EH (cell line): ENCODE measurements at places on chromosomes 1 and 21.
A peak's percentile ranks its signal among the peaks of the same experiment; 100 is the strongest.

DNA sequence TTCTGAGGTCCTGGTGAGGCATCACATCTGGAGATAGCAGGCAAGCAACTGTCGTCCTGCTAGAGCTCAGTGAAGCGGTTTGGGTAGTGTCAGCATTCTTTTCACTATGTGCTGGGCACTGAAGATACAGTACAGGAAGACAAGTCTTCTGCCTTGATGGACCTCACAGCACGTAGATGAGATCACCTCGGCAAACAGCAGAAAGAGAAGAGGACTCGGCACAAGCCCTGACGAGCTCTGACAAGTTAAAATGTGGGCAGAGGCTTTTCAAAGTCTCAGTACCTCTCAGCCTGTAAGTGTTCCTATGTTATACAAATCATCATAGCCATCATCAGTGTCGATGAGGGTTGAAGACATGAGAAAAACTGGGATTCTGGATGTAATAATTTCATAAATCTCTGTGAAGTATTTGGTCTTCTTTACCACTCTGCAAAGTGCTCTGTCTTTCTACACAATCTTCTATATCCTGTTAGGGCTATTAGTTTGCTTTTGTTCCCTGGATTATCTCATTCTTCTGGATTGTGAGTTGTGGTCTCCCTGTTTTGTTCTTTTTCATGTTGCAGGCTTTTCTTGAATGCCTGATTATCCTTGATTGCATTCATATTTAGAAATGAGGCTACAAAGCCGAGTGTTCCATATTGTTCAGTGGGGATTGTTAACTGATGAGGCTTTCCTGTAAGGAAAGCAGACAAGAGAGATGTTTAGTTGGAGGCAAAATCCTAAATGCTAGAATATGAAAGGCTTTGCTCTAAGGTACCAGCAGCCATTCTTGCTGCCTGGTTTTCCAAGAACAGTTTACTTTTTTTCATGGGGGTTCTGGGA is 24.2 kb downstream of the MAEL start:
- no peak for DNase-seq

DNA sequence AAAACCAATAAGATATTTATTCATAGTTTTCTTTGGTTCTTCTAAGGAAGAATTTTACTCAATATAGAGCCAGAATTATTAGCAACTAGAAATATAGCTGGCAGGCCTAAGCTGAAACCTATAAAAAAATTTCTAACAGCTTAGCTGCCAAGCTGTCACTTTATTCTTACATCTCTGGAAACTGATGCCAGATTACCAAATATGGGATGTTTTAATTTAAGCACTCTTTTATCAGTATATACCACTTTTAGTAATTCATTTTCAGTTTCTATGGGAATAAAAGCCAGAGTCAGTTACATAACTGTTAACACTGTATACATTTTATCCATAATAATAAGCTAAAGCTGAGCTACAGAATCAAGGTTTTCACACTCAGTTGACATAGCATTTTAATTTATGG is 68.7 kb upstream of the MPC2 start:
- no peak for DNase-seq

DNA sequence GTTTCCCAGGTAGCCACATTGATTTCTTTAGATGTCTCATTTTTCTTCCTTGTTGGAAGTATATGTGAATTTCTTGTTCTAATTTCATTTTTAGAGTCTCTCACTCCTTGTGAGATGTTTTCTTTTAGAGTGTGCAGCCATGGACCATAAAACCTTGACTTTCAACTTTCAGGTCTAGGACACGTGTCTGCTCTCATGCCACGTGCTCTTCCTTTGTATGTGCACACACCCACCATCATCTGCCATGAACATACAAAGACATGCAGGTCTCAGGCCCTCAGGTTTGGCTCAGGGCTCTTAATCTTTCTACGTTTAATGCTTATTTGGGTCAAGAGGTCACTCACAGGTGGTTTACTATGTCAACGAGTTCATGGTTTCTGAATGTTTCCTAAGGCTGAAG is 70.6 kb downstream of the DDX20 start:
- no peak for DNase-seq

GRCh38 chr1:54200519-54200997 is 591 bp downstream of the MRPL37 start:
- DNase-seq: peak; percentile 19

DNA sequence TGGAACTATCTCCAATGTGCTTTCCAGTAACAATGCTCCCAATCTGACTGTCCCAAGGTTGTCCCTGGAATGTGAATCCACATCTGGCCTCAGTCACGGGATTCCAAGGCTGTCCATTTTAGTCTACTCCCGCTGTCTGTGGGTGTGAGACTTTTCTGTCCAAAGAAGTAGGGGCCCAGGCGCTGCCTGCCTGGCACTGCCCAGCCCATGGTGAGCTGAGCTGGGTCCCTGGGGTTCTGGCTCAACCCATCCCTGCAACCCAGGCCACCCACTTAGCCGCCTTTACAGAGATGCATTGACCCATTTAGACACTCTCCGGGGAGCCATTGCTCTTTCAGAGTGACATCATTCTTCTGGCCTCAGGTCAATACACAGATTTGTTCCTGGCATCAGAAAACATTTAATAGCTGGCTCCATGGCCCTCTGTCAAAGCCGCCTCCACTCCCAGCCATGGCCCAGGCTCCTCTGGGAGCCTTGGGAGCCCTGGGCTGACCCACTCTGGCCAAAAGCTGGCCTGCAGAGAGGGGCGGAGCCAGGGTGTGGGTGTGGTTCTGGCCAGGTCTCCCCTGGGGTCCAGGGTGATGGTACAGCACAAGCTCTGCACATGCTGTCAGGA is 47.2 kb upstream of the PAX7 start:
- no peak for DNase-seq

DNA sequence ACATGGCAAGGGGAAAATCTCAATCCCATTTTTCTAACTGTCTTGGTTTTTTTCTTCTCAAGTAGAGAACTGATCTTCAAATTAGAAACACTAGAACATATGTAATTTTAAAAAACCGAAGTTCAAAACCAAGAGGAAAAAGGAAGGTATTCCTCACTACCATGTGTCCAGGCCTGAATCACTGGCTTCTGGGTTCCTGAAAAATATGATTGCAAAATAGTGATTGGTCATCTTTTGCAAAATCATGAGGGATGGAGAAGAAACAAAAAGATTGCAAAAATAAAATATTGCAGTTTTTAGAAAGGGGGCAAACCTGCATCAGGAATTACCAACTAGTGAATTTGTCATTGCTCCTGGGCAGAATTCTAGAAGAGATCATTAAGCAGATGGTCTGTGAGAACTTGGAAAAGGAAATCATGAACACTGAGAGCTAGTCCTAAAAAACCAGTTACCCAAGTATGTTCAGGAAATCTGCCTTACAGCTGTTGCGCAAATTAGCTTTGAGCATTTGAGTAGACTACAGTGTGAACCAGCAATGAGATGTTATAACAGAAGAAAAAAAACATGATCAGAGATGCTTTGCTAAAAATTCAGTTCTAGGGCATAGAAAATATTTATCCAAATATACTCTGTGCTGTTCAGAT is 49.4 kb downstream of the SPATA46 start:
- no peak for DNase-seq

- DNase-seq: no peak
Observed at GRCh38 chr1:5926686-5927435, 65.4 kb downstream of the NPHP4 start.

GRCh38 chr1:47224676-47225399 is 7.2 kb downstream of the TAL1 start:
- DNase-seq: no peak

DNA sequence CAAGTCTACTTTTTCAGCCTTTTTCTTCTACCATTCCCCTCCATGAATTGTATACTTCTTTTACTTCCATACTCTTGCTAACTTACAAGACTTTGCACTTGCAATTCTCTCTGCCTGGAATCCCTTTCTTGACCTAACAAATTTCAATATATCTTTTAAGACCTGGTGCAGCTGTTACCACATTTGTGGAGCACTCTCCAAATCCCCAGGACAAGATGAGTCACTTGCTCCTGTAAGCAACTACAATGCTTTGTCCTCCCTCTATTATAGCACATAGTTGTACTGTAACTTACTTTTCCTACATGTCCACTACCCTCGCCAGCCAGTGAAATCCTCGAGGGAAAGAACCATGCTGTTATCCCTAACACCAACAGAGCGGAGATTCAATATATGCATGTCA is 43.1 kb downstream of the WARS2 start:
- peak; percentile 21 for DNase-seq

DNA sequence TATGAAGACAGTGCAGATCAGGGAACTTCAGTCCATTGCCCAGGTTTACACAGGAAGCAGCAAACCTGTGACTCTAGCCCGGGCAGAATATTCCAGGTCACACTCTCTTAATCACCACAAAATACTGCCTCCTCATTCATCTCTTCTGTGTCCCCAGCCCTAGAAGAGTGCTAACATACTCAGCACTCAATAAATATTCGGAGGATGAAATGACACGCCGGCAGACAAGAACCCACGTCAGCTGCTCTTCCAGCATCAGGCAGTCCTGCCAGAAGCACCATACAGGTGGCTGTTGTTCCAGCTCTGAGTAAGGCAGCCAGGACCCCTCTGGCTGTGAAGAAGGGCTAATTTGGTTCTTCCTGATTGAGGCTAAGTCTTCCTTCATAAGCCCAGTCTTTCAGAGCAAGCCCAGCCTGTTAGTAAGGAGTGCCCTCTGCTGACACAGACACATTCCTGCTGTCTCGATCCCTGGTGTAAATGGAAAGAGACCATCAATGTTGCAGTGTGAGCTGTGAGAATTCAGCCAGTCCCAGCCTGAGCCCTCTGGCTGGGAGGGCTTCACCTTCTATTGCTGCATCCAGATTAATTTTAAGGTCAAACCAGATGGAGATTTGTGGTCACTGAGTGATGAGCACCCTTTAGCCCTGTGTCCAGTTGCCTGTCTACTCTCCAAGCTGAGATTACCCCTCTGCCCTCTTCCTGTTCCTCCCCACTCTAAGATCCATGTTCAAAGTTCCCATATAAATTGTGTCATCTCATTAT is 45.0 kb upstream of the KIRREL1 start:
- peak; percentile 41 for DNase-seq

GRCh38 chr1:91166106-91166712 is 144.4 kb upstream of the ZNF644 start:
- peak; percentile 56 for DNase-seq

- no peak for DNase-seq
Observed at GRCh38 chr1:179012038-179012437, 13.7 kb upstream of the FAM20B start.
